Central memory CD8-positive, alpha-beta T cell (primary cell): ENCODE measurements at places on chromosomes 4 and X.

GRCh38 chr4:187103351-187103750 is 379.7 kb upstream of the FAT1 start:
- no peak for DNase-seq

DNA sequence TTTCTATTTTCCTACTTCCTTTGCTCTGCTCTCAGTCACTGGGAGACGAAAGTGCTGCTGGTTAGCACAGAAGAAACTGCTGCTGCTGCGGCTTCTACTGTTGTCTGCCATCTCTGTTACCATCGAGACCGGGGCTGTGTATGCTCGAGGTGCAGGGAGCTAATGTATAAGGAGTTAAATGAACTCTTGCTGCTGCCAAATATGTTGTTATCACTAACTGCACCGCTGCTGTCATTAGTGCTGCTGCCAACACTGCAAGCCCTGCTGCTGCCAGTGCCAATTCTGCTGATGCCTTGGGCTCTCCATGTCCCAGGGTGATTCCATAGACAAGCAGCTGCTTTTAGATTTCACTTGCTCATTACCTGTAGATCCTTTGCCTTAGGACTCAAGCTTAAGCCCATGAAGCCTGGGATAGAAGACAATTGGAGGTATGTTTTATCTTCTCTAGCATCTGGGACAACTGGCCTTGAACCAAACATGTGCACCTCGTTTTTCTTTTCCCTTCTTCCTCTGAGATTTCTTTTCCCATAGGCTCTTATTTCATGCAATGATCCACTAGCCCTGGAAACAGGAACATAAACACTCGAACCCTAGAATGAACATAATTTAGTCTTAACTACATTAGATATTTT is 107.8 kb downstream of the CCSER1 start:
- DNase-seq = no peak

- no peak for DNase-seq
These were observed 62.7 kb upstream of the EDNRA start for GRCh38 chr4:147418226-147418625.

GRCh38 chrX:11760958-11761357 is 2.9 kb downstream of the MSL3 start:
- no peak for DNase-seq

- no peak for DNase-seq
These were observed 23.4 kb upstream of the KIAA1210 start for GRCh38 chrX:119151051-119151380.

- no peak for DNase-seq
These were observed 635.2 kb upstream of the SPANXN1 start for GRCh38 chrX:144612076-144612475.

GRCh38 chr4:68691186-68691585 is 20.7 kb upstream of the UGT2B15 start:
- no peak for DNase-seq

DNA sequence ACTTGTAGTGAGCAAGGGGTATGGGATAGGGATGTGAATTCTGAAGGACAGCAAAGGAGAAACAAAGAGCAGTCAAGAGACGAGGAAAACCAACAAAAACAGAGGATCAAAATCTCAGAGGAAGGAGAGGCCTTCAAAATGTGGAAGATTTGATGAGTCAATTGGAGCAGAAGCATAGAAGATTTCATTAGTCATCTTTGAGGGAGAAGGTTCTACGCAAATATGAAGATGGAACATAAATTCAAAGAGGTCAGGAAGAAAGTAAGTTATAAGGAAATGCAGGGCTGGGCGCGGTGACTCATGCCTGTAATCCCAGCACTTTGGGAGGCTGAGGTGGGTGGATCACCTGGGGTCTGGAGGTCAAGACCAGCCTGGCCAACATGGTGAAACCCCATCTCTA is 35.4 kb downstream of the MID2 start:
- no peak for DNase-seq

- no peak for DNase-seq
These were observed 1.1 kb upstream of the IRF2 start for GRCh38 chr4:184475498-184475897.

GRCh38 chr4:127708985-127709384 is 21.2 kb upstream of the SLC25A31 start:
- DNase-seq = no peak

GRCh38 chrX:154436374-154436982 is 476 bp upstream of the GDI1 start:
- peak; percentile 21 for DNase-seq

- no peak for DNase-seq
These were observed 60.2 kb downstream of the CHRNA9 start for GRCh38 chr4:40395166-40395900.

DNA sequence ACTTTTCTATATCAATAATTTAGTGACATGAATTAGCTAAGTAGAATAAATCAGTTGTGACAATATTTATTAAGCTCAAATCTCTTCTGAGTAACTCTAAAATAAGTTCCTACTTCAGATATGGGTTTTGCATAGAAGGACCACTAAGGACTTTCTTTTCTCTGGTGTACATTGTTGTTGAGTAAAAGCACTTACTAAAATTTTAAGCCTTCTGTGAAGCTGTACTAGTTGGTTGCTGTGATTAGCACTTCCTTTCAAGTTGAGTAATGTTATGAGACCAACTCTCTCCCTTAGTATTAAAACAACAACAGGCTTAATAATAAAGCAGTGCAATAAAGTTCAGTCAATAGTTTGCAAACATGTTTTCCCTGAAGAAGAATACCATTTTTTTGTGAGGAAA is 667.4 kb upstream of the NDST4 start:
- DNase-seq = no peak

DNA sequence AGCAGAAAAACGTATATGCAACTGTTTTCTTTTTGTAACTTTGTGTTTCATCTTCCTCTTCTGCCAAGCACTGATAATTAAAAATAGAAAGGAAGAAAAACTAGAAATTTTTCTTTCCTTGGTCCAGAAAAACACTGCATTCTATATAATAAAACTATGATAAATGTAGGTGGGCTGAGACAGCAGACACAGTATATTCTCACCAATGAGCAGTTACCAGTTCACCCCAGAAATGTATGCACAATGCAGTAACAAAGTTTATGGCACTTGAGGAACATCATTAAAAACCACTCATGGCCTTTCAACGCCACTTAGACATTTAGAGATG is 79.4 kb downstream of the FAT1 start:
- DNase-seq = no peak

- no peak for DNase-seq
These were observed 219.1 kb downstream of the ZNF674 start for GRCh38 chrX:46326161-46326560.

GRCh38 chrX:154734061-154734781 is 16.7 kb downstream of the GAB3 start:
- DNase-seq = peak; percentile 44

- DNase-seq = no peak
These were observed 41.5 kb downstream of the EFNB1 start for GRCh38 chrX:68870357-68870756.

GRCh38 chrX:134684956-134685355 is 26.7 kb upstream of the PLAC1 start:
- no peak for DNase-seq

DNA sequence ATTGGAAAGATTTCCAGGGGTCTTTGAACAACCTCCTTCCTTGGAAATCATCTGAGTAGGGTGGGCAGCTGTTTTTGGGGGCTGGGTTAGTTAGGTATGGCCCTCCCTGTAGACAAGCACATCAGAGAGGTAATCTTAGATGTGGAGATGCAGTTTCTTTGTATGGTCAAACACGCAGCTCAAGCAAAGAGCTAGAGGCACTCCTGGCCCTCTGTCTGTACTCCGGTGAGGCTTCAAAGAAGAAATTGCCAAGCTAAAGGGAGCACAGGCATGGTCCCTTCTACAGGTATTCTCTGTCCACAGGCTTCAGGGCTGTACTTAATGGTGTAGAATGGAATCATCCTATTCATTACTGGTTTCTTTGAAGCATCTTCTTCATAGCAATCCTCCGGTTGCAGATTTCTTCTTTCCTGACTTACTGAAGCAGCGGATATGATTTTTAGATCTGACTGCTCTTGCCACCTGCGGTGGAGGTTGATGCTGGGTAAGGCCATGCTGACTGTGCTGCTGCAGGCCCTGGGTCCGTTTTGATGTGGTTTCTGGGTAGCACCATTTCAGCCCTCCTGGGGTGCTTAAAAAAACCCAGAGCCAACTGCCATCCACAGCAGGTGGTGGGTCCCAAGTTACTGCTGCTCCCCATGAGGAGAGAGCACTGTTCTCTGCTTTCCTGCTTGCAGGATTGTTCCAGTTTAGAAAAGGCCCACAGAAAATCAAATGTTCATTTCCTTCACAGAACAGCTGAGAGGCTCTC is 318.9 kb upstream of the GATB start:
- peak; percentile 22 for DNase-seq

GRCh38 chrX:118631586-118631985 is 95.8 kb upstream of the IL13RA1 start:
- no peak for DNase-seq

GRCh38 chr4:55169352-55169961 is 44.1 kb upstream of the KDR start:
- DNase-seq = no peak

DNA sequence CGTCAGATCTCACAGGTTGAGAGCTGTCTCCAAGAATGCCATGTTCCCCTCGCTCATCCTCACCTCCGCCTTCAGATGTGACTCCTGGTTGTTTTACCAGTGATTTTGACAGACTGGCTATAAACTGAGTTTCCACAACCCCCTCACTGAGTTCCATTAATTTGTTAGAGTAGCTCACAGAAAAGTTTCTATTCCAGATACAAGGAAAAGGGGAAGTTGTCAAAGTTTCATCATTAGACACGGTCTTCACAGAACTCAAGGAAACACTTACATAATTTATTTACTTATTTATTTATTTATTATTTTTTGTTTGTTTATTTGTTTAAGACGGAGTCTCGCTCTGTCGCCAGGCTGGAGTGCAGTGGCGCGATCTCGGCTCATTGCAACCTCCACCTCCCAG is 55.7 kb upstream of the IQSEC2 start:
- DNase-seq = no peak

GRCh38 chr4:154465085-154465484 is 26.5 kb downstream of the DCHS2 start:
- DNase-seq = no peak

- DNase-seq = no peak
These were observed 66.8 kb downstream of the CORIN start for GRCh38 chr4:47771020-47771419.

DNA sequence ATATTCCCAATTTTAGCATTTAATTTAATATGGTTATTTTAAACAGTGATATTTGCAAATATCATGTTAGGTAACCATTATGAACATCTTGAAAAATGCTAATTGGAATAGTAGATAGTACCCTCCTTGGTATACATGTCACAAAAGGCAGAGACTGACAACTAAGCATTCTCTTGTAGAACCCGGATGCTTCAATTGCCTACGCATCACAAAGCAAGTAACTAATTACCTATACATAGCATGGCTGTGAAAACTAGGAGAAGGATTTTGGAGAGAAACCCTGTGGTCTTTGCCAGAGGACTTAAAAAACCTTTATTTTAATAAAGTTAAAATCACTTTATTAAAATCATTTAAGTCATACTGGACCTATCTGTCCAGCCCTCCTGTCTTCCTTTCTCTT is 764.1 kb upstream of the TENM3 start:
- no peak for DNase-seq

DNA sequence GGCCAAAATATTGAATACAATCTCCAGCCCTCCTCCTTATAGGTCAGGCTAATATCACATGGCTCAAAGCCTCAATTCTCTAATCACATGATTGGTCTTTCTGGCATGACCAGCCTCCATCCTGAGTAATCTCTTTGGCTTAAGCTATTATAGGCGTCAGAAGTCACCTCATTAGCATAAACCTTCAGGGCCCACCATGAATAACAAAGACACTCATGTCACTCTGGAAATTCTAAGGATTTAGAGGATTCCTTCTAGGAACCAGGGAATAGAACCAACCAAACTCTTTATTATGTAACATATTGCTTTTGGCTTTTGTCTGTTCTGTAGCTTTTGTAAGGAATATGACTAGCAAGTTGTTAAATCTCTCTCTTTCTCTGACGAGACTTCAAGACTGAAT is 109.2 kb upstream of the IGFBP7 start:
- DNase-seq = no peak

DNA sequence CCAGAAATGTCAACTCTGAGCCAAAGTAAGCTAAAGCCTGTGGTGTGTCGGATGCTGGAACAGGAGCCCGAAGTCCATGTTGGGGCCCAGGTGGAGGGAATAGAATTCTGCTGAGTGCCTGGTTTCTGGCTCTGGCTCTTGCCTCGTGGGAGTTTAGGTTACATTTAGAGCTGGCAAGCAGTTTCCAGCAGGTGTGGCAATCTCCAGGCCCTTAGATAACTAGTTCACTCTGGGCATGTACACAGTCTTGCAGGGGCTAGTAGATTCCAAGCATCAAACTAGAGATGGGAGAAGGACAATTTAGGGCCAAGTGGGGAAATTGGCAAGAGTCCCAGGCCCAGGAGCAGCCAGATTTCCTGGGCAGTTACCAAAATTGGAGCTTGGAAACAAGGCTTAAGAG is 56.3 kb upstream of the STOX2 start:
- no peak for DNase-seq

GRCh38 chrX:19630228-19630627 is 114.9 kb upstream of the MAP3K15 start:
- no peak for DNase-seq

DNA sequence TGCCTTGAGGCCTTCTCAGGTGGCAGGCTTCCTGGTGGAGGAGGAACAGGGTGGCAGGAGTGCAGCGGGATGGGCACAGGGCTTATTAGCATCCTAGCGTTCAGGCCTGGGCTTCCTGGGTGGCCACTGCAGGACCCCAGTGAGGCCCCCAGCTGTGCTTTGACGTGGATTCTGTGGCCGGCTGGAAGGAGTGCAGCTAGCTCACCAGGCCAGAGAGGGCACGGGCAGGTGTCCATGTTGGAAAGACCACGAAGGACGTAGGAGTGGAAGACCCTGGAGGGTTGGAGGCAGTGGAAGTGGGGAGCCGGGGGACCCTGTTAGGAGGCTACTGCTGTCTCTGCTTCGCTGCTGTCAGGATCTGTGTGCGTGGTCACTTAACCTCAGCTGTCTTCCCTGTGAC is 13.3 kb upstream of the TADA2B start:
- DNase-seq = no peak

GRCh38 chr4:53640576-53641453 is 49.5 kb upstream of the LNX1 start:
- DNase-seq = no peak

GRCh38 chr4:176193938-176194337 is 1.4 kb downstream of the SPATA4 start:
- DNase-seq = no peak

DNA sequence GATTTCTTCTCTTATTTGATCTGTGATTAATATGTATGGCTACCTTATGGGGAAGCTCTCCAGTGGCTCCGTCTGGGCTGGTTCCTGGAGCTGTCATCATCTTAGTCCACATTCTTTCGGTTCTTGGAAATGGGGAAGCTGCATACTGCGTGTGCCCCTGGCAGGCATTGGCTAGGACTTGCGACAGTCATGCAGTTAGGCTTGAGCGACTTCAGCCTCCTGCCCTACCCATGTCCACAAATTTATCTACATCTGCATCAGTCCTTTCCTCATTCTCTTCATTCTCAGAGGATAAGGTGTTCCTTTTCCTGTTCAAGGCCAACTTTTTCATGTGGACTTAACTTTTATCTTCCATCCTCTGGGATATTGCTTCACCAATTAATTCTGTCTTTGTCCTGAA is 214.2 kb downstream of the RELL1 start:
- no peak for DNase-seq
